ENCODE measurements at places on chromosomes 13 and 19.

- DNase-seq = no peak
Observed at GRCh38 chr13:95176611-95177259, 124.5 kb downstream of the ABCC4 start.

GRCh38 chr13:95608640-95609323, 35.7 kb downstream of the DZIP1 start:
- no peak for DNase-seq

DNA sequence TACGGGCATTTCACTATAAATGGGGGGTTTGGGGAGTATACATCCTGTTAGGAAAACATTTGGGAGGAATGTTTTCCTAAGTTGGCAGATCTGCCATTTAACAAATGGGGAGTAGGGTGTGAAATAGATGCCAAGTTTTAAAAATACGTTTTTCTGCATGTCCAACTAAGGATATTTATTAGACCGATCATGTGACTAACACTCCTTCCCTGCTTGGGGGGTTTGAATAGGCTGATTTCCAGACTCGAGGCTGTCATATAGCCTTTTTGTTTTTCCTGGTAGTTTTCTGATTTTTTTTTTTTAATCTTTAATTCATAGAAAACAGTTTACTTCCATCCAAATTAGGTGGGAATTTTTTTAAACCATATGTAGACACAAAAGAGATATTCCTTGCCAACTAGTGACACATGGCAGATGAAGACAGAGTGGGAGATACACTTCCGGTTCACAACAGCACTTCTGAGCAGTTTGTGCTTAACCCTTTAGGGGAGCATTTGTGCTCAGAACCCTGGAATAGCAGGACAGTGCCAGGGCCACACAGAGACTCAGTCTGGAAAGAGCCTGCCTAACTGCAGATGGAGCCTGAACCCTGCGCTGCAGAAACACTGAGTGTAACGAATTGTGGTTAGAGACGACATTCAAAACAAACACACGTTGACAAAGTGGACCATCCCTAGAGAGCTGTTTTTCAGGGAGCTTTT, 5.6 kb upstream of the GATAD2A start:
- DNase-seq = no peak

- DNase-seq = no peak
Observed at GRCh38 chr13:75804054-75804453, 167.9 kb downstream of the LMO7 start.

DNA sequence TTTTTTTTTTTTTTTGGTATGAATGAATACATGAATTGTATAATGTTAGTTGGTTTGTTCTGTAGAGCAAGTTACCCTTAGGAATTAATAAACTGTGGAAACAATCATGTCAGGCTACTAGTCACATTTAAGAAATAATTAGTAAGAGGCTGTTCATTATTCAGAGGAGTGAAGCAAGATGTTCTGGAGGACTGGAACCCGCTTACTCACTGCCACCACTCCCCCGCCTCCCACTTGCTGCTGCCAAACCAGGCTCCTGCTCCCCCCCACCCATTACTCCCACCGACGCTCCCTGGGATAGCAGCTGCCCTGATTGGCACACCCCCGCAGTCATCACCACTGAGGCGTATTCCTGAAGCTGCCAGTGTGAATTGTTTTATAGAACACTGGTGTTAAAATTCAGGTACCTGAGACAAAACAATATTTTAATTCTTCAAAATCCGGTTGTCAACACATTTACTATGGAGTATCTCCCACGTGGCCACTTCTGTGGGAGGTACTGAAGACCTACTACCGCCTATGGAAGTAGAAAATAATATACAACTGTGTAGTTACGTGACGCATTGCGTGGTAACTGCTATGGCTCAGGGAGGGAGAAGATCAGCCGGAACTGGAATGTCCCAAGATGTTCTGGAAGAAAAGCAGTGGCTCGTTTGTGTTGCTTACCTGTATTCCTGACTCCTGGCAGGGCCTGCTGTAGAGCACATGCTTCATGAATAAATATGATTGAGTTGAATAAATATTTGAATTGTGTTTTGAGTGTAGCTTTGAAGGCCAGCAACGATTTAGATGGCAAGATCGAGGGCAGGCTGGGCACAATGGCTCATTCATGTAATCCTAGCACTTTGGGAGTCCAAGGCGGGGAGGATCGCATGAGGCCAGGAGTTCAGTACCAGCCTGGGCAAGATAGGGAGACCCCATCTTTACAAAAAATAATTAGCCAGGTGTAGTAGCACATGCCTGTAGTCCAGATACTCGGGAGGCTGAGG, 1.7 kb downstream of the DPY19L3 start:
- DNase-seq = peak; percentile 31

GRCh38 chr13:30790592-30790991, 55.2 kb downstream of the ALOX5AP start:
- no peak for DNase-seq

GRCh38 chr13:40605573-40605972, 60.9 kb downstream of the FOXO1 start:
- DNase-seq = no peak

GRCh38 chr13:110706570-110707372, 855 bp upstream of the CARS2 start:
- no peak for DNase-seq

- DNase-seq = no peak
Observed at GRCh38 chr13:95253033-95253432, 48.2 kb downstream of the ABCC4 start.

DNA sequence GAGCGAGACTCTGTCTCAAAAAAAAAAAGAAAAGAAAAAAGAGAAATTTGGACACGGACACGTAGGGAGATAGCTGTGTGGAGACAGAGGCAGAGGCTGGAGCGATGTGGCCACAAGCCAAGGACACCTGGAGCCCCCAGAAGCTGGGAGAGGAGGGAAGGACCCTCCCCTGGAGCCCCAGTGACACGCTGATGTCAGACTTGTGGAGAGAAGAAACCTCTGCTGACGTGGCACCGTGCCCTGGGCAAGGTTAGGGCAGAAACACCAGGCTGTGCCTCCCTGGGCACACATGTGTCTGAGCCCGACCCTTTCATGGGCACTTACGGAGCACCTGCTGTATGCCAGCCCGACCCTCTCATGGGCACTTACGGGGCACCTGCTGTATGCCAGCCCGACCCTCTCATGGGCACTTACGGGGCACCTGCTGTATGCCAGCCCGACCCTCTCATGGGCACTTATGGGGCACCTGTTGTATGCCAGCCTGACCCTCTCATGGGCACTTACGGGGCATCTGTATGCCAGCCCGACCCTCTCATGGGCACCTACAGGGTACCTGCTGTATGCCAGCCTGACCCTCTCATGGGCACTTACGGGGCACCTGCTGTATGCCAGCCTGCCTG, 17.8 kb downstream of the ARID3A start:
- no peak for DNase-seq

DNA sequence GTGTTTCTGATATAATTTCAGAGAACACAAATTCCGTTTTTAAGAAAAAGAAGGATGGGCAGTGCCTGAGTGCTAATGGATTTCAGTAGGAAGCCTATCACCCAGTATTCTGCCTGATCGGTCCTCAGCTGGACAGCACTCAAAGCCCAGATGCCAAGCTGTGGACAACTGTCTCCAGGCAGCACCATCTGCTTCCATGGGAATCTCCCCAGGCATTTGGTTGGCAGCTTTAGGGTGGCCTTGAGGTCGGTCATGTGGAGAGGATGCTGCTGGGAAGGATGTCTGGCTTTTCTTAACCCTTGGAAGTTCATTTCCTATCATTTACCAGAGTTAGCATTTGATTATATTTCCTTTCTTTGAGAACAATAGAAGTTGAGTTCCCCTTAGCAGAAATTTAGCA, 311.7 kb downstream of the TBC1D4 start:
- no peak for DNase-seq

DNA sequence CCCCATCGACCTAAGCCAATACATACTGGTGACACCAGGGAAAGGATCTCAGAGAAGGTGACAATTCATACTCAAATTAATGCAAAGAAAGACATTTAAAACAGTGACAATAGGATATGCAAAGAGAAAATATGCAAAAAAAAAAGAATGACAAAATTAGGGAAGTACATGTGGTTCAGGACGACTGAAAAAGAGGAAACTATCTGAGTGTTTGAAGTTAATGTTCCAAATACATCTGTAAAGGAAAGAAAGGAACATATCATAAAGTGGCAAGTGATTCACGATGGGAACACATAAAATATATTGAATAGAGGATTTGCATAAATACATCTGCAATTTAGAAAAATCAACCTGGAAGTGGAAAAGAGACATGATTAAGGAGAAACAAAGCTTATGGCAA, 441.4 kb downstream of the SLITRK5 start:
- no peak for DNase-seq

GRCh38 chr19:19948800-19949199, 48.1 kb downstream of the ZNF93 start:
- no peak for DNase-seq

GRCh38 chr13:37198629-37199028, 93.2 kb upstream of the CSNK1A1L start:
- DNase-seq = no peak

GRCh38 chr19:57319869-57320179, 448 bp upstream of the ZNF543 start:
- DNase-seq = no peak

DNA sequence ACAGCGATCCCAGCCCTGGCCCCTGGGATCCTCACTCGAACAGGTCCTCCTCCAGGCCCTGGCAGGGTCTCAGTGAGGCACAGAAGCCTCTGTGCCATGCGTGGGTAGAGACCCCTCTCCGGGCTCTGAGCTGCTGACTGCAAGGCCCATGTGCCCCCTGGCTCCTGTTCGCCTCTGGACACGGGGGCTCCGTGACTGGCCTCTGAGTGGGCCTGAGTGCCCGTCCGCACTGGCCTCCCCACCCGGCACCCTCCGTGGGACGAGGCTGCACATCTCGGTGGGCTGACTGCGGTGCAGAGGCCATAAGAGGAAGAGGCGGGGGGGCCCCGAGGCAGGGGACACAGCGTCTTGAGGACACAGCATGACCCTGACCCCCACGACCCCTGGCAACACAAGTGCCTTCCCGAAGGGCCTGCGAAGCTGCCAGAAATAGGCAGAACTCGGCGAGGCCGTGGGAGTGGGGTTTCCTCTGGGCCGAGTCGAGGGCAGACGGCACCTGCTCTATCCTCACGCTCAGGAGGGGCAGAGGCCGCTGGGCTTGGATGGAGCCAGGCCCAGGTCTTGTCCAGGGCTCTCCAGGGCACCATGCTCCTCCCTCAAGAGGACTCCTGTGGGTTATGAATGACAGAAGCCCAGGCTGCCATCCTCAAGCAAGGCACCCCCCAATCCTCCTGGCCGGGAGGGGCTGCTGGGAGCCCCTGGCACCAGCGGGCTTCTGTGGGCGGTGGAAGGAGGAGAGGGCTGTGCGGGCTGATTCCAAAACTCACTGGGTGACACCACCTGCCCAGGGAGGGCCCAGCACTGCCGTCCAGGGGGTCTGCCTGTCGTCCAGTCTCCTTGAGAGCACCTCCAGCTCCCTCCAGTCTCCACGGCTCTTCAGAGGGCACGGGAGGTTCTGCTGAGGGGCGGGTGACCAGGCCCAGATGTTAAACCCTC, 52.6 kb downstream of the RASA3 start:
- DNase-seq = no peak

DNA sequence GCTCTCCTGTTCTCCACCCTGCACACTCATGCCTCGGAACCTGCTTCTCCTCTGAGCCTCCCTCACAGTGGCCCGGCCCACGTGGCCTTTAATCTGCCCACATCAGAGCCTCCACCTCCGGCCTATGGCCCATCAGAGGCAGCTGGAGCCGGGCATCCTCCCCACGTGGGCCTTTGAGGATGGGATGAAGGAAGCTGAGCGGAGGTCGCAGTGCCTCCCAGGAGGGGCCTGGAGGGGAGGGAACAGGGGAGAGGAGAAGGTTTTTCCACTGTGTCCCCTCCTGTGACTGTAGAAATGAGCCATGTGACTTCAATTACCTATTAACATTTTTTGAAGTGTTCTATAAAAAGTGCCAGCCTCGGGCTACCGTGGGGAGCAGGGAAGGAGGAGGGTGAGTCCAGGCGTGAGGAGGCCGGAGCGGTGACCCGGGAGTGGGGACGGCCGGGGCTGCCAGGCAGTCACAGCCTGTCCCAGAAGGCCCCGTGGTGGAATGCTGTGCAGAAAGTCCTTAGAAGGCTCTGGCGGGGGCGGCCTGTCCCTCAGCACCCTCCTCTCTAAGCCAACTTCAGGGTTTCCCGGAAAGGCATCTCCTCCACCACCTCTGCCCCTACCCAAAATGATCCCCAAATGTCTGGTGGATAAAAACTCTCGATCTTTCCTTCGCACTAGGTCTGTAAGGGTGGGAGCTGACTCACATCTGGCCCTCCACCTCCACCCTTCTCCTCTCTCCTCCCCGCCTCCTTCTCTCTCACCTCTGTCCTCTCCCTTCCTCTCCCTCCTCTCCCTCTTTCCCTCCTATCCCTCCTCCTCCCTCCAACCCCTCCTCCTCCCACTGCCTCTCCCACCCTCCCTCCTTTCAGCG, 24.8 kb upstream of the SLC1A5 start:
- DNase-seq = peak; percentile 45

- DNase-seq = no peak
Observed at GRCh38 chr19:8826371-8826770, 5.7 kb downstream of the ZNF558 start.

- DNase-seq = no peak
Observed at GRCh38 chr19:1587872-1588271, 4.8 kb downstream of the MBD3 start.

GRCh38 chr13:110506396-110506795, 55.1 kb downstream of the RAB20 start:
- DNase-seq = no peak

- DNase-seq = no peak
Observed at GRCh38 chr19:23263396-23263795, 13.2 kb upstream of the ZNF724 start.

GRCh38 chr19:19540064-19540714, 2.1 kb downstream of the CILP2 start:
- no peak for DNase-seq

DNA sequence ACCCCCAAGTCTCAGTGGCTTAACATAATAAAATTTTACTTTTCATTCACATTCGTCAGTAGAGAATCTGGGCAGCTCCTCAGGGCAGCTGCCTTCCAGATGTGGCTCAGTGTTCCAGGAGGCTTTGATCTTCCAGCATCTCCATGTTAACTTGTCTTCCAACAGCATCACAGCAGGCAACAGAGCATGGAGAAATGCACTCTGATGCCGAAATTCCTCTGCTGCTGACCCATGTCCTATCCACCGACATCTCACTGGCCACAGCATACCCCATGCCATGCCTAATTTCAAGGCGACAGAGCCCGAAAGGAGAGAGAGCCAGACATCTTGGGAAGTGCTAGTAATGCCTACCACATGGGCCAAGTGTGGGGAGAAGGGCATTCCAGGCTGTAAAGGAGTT, 64.9 kb upstream of the MEDAG start:
- no peak for DNase-seq

GRCh38 chr13:83325125-83325853, 557.0 kb downstream of the SLITRK1 start:
- DNase-seq = no peak

Data from NCI-H510A treated with DMSO at 0.1 percent for 48 hours (cell line).